ENCODE measurements at places on chromosomes 7 and 10. TPM values are rescaled to one million over a fixed set of nuclear protein-coding genes. Genes with fewer than 3 reads are reported as not detected.

The CALHM1 gene
- total RNA-seq: not detected

The MYL10 gene
- total RNA-seq: not detected

The AGR3 gene
- total RNA-seq: not detected

The BICC1 gene
- total RNA-seq: 25.8 TPM

The KIN gene
- 11.2 TPM for total RNA-seq

The PBLD gene
- 2.8 TPM for total RNA-seq
